ENCODE measurements at places on chromosomes 7 and 10.

- DNase-seq: no peak
These were observed 16.1 kb downstream of the PAPOLB start for GRCh38 chr7:4845740-4846142.

DNA sequence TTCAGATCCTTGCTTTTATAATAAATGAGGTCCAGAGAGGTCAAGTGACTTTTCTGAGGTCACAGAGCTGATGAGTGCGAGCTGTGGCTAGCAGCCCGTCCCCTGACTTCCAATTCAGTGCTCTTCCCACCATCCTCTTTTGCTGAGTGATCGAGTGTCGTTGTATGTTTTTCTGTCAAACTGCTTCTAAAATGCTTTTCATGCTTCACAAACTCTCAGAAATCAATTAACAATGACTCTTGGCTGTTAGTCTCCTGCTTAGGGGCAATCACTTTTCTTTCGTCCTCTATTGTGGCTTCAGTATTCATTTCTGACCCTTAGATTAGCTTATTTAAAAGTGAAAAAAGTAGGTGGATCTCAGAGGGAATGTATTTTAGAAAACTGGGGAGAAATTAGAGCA lies 423.7 kb downstream of the DPP6 start:
- DNase-seq: no peak

DNA sequence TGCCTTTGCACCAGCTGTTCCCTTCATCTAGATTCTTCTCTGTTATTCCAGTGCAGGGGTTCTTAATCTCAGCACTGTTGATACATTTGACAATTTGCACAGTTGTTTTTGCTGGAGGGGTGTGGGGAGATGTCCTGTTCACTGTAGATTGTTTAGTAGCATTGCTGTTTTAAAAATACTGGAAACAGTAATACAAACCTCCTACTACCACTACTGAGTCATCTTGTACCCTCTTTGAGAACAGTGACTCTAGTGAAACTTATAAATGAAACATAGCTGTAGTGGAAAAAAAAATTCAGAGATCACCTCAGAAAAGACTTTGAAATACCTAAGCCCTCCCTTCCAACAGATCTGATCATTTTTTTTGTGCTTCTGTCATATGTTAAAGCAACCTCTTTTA lies 154.8 kb upstream of the TMEM196 start:
- no peak for DNase-seq

- no peak for DNase-seq
These were observed 88.9 kb downstream of the APBB1IP start for GRCh38 chr10:26527018-26527417.

DNA sequence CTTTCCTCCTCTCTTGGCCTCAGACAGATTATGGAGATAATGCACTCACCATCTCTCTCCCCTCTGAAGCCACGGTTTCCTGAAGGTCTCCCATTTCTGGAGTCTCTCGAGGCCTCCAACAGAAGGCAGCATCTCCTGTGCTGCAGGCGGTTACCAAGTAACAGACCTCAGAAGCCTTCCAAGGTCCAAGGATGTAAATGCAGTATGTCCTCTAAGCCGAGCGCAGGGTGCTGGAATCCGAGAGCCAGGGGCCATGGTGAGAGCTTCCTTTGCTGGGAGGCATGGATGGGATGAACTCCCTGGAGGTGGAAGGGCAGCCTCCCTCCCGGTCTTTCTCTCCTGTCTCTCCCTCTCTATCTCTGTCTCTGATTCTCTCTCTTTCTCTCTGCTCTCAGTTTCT lies 79.8 kb downstream of the ADARB2 start:
- DNase-seq: no peak

DNA sequence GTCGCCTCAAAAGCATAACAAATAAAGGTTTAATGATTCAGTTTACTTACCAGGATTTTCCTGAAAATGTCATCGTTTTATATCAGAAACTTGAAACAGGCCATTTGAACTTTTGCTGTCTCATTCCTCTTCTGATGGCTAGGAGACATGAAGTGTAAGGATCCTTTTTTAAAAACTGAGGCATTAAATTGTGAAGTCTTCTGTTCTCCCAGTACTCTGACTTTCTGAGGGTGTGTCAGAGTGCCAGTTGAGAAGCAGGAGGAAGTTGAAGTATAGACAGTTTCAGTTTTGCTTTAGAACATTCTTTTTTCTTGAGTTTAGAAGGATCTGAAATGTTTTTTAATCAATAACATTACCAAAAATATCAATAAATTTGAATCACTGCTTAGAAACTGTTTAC lies at the start of gene SAMD9L:
Gene SAMD9L (minus strand): TSS at position 242 of the 400 bp plus-strand sequence. CDS start 12,414 bp downstream, outside the sequence.
- DNase-seq: no peak

Measured in NCI-H526 treated with DMSO at 0.1 percent for 48 hours (cell line).